ENCODE measurements at places on chromosomes 5 and 9.

DNA sequence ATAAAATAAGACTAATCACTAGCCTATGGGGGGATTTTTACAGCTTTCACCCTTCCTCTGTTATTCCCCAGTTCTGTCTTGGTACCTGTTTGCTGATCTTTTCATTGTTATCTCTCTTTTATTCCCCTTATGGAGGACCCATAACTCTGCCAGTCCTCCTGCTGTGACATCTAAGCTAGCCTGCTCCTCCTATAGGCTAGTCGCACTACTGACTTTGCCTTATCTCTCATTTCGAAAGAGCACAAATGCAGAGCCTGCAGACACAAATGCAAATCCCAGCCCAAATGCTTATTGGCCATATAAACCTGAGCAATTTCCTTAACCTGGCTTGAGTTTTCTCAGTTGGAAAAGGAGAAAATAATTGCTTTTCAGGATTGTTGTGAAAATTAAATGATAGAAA, 59.1 kb upstream of the CAMK4 start:
- DNase-seq: no peak

GRCh38 chr9:137556069-137556838, 4.6 kb downstream of the MRPL41 start:
- DNase-seq: no peak

GRCh38 chr9:132020820-132021510, 58.7 kb downstream of the MED27 start:
- no peak for DNase-seq

- DNase-seq: no peak
Measured at GRCh38 chr9:93676310-93677047, 100.1 kb downstream of the PHF2 start.

DNA sequence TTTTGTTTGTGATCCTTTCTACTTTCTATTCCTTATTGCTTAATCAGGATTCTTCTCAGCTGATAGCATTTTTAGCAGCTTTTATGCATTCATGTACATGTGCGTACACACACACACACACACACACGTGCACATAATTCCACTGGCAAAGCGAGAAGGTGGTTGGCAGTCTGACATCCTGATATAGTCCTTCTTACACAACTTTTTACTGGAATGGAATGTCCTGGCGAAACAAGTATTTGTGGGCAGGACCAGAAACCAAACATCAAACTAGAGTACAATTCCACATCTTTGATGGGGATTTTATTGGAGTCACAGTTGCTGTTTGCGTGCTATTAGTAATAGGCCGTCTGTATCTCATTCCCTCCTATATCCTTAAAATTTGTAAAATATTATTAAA, 356.5 kb downstream of the CCDC171 start:
- no peak for DNase-seq

- DNase-seq: no peak
Measured at GRCh38 chr9:106958955-106959657, 96.1 kb downstream of the ZNF462 start.

DNA sequence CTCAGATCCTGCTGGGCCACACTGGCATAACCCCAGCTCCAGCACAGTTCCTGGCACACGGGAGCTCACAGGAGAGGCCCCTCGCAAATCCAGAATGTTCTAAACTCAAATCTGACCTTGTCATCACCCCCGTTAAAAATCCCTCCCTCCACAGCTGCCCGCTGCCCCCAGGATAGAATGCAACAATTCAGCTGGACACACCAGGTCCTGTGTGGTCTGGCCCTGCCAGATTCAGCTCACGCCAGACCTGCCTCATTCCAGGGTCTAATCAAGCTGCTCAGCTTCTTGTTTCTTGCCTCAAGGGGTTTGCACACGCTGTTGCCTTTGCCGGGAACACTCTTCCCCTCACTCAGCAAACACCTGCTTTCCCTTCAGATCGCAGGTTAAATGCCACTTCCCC, 45.0 kb upstream of the ASS1 start:
- no peak for DNase-seq

All from KBM-7 (cell line).